Stimulated activated CD4-positive, alpha-beta T cell treated with anti-CD3 and anti-CD28 coated beads, Interleukin-1b, Interleukin-23, amount 100 ng/mL, for 1 hour (primary cell): ENCODE measurements at places on chromosomes 7 and 10.

DNA sequence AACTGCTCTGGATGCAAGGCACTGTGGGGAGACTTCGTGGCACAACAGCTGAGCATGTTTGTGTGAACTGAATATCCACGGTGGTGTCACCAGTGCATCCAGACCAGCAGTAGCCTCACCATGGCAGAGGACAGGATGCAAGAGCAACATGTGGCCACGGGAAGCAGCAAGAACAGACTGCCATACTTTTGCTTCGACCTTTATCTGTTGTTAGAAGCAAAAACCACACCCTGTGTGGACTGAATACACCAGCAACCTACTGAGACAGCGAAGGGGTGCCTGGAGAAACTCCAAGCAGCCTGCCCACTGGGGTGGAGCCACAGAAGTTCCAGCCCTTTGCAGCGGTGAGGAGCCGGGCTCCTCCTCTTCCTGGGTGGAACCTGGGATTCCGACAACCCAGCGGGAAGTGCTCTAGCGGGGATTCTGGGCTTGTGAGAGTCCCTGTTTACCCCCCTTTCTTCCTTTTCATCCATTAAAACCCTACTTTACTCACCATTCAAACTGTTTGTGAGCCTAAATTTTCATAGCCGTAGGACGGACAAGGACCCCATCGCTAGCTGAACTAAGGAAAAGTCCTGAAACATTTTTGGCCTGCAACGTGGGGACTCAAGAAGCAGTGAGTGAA, 584.9 kb downstream of the GRM8 start:
- no peak for DNase-seq

- DNase-seq: no peak
Measured at GRCh38 chr10:129809841-129810240, 154.2 kb downstream of the EBF3 start.

- peak; percentile 71 for DNase-seq
Measured at GRCh38 chr7:63925626-63926460, 72.8 kb upstream of the ZNF722 start.

GRCh38 chr10:103845972-103846371, 9.4 kb downstream of the SH3PXD2A start:
- no peak for DNase-seq

DNA sequence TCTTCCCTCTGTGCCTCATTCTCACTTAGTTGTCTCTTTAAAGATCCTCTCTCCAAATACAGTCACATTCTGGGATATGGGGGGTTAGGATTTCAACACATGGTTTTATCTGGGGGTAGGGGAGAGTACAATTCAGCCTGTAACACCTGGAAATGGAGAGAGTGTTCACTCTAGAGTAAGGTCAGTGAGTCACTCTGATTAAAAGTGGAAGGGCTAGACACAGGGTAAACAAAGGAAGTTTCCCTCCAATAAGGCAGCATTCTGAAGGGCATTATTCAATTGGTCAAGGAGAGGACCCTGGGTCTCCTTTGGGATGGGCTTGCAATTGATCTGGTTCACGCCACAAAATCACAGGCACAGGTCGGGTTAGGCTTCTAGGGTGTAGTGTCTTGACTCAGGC, 232.8 kb upstream of the NPSR1 start:
- DNase-seq: no peak

GRCh38 chr7:42156291-42156865, 80.6 kb downstream of the GLI3 start:
- no peak for DNase-seq

GRCh38 chr10:24826009-24826408, 102.3 kb upstream of the ARHGAP21 start:
- no peak for DNase-seq

- no peak for DNase-seq
Measured at GRCh38 chr10:14020037-14020664, 310.6 kb downstream of the FRMD4A start.

DNA sequence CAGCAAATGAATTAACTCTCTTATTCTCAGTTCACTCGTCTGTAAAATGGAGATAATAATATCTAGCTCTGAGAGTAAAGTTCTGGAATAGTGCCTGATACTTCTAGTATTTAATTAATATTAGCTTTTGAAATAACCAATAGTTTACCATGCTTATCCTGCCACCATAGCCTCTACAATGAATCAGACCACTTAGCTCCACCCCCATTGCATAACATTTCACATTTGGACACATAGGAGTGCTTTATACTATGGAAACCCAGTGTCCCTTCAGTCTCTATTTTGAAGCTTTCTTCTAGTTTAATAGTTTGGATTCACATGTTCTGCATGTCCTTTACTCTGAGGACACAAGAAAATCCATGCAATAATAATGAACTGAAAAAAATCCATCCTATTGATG, 427.3 kb upstream of the C7orf33 start:
- no peak for DNase-seq
